ENCODE measurements at places on chromosomes 7 and 10.

GRCh38 chr7:158375034-158375433, 212.6 kb downstream of the PTPRN2 start:
- no peak for DNase-seq

- DNase-seq, result no peak
Measured at GRCh38 chr7:94605031-94605430, 50.9 kb downstream of the SGCE start.

- DNase-seq, result no peak
Measured at GRCh38 chr7:39958038-39958437, 8.0 kb downstream of the CDK13 start.

- DNase-seq, result no peak
Measured at GRCh38 chr10:60816628-60817397, 38.5 kb downstream of the CDK1 start.

DNA sequence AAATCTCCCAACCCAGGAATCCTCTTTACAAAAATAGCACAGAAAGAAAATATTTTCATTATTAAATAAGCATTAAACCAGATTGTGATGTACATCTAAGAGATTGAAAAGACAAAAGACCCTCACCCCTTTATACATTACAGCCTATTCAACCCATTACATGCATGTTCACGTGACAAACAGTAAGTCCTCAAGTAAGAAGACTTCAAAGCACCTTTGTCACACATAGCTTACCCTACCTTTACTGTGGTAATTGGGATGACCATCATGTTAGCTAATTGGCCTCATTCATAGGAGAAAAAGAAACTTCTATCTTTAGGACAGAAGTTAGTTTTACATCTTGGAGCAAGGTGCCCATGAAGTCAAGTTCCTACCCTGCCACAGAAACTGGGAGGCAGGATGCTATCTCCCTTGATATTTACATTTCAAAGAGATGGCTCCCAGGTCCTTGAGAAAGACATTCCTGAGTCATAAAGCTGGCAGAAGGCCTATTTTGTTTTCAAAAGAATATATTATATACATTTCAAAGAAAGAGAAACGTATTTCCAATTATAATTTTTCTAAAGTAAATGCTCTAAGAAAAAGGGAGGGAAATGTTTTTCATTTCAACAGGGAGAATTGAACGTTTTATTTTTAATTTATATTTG, 48.1 kb downstream of the GNAI1 start:
- DNase-seq, result no peak

GRCh38 chr7:26385240-26385639, 93.6 kb downstream of the SNX10 start:
- no peak for DNase-seq

GRCh38 chr7:99837649-99838361, 10.0 kb downstream of the CYP3A43 start:
- no peak for DNase-seq

GRCh38 chr7:37973915-37974314, 53.5 kb downstream of the EPDR1 start:
- DNase-seq, result no peak

DNA sequence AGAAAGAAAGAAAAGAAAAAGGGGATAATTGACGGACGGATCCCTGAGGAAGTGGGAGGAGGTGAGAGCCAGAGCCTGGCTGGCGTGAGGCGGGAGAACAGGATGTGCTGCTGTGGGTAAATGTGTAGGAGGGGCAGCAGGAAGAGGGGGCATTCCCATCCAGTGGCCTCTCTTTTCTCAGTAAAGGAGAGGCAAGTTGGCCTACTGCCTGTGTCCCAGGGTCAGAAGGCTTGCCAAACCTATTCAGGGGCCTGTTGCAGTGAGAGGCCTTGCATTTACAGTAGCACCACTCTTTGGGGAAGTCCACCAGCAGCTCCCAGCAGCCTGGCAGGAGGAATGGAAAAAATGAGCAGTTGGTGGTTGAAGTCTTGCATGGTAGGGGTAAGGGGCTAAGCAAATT, 26.6 kb upstream of the ASCC1 start:
- DNase-seq, result no peak

GRCh38 chr7:122600042-122600441, 98.9 kb downstream of the RNF133 start:
- DNase-seq, result no peak

GRCh38 chr10:89861584-89862301, 160.4 kb downstream of the KIF20B start:
- DNase-seq, result no peak

- DNase-seq, result no peak
Measured at GRCh38 chr7:118152149-118152548, 31.8 kb upstream of the LSM8 start.

DNA sequence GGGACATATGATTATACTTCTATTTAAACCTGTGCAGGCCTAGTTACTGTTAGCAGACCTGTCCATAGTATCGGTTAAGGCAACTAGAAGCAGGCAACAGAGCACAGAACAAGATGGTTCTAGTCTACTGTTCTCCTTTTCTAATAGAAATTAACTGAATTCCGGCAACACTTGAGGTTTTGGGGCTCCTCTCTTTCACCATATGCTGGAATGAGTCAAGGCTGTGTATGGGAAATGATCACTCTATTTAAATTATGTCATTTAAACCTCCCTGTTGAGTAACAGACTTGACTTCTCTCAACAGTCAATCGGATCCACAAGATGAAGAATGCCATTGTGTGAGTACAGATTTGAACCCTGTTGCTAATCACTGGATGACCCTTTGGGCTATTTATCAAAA, 6.2 kb upstream of the OTUD1 start:
- no peak for DNase-seq

DNA sequence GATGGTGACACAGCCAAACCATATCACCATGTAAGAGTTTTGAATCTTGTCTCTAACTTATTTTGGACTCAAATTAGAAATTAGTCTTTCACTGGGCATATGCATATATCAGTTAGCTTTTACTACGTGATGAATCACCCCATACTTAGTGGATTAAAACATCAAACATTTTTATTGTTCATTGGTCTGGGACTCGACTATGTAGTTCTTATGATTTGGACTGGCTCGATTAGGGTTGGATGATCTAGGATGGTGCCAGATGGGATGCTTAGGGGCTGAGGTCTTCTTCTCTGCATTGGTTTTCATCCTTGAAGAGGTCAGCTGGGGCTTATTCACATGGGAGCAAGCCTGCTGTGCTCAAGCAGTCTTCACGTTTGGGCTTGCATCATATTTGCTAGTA, 264.9 kb downstream of the EXOC4 start:
- no peak for DNase-seq

- no peak for DNase-seq
Measured at GRCh38 chr7:67711706-67712105, 715.1 kb downstream of the TYW1 start.

DNA sequence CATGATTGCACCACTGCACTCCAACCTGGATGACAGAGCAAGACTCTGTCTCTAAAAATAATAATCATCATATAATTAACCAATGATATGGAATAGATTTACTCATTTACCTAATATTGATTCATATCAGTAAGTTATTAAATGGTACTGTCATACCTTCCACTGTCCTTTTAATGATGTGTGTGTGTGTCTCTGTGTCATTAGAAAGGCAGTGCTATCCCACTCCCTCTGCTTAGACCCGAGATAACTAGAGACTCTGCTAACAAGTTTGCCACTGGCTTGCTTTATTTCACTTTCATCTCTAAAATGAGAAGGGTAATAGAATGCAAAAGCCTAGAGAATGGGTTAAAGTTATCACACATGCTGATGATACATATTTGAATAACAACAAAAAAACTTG, 21.1 kb downstream of the MCM10 start:
- DNase-seq, result no peak

GRCh38 chr7:40095695-40096327, 38.6 kb downstream of the MPLKIP start:
- DNase-seq, result no peak

DNA sequence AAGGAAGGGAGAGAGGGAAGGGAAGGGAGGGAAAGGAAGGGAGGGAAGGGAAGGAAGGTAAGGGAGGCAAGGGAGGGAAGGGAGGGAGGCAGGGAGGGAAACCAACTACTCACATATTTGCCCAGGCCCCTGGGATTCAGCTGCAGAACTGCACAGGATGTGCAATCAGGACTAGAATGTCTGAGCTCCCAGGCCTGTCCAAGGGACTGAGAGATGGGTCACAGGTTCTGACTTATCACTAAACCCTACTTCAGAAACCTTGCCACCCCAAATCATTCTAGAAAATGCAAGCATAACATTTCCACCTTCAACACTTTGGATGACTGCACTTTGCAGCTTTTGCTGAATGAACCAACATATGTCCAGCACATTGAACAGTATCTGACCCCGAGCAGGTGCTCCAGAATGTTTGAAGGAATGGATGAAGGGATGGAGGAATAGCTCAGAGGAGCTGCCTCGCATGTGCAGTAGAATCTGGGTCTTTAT, 245.3 kb downstream of the KCNMA1 start:
- no peak for DNase-seq

DNA sequence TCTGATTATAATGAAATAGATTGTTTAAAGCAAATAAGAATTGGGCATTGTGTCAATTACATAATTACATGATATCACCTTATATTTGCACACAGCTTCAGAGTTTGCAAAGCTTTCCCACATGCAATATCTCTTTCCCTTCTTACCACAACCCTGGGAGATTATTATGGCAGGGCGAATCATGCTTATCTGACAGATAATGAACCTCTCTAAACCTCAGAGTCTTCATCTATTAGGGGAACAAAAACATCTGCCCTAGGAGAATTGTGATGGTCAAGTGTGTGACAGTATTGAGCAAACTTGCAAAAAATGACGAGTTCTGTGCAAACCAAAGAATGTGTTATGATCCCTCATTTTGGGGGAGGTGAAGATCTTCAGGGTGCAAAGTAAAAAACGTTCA, 90.0 kb downstream of the MYOF start:
- DNase-seq, result no peak

DNA sequence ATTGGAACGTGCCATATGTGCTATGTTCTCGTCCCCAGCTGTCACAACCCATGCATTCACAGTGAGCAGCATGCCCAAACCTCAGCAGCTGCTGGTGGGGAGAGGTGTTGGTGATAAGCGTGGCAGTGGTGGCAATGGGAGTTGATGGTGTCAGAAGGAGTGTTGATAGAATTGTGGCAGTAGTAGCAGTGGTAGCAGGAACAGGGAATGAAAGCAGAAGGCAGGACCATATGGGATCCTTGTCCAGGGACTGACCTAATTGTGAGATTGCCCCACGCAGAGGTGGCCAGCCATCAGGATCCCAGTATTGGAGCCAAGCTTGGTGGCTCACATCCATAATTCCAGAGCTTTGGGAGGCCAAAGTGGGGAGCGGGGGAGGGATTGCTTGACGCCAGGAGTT, 276.3 kb downstream of the GALNT17 start:
- no peak for DNase-seq

- DNase-seq, result no peak
Measured at GRCh38 chr10:103724771-103725170, 130.6 kb downstream of the SH3PXD2A start.

DNA sequence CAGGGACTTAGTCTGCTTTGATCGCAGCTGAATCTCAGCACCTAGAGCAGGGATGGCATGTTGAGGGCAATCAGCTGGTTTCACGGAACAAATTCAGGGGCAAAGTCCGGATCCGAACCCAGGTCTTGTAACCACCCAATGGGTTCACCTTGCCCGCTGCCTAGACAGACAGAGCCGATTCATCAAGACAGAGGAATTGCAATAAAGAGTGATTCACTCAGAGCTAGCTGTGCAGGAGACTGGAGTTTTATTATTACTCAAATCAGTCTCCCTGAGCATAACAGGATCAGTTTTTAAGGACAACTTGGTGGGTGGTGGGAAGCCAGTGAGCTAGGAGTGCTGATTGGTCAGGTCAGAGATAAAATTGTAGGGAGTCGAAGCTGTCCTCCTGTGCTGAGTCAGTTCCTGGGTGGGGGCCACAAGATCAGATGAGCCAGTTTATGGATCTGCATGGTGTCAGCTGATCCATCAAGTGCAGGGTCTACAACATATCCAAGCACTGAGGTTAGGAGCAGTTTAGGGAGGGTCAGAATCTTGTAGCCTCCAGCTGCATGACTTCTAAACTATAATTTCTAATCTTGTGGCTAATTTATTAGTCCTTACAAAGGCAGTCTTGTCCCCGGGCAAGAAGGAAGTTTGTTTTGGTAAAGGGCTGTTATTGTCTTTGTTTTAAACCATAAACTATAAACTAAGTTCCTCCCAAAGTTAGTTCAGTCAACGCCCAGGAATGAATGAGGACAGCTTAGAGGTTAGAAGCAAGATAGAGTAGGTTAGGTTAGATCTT, 43.5 kb upstream of the CHST3 start:
- DNase-seq, result no peak

GRCh38 chr10:78215645-78216044, 182.0 kb downstream of the RPS24 start:
- DNase-seq, result no peak

- DNase-seq, result no peak
Measured at GRCh38 chr7:22702516-22702915, 24.5 kb upstream of the IL6 start.

DNA sequence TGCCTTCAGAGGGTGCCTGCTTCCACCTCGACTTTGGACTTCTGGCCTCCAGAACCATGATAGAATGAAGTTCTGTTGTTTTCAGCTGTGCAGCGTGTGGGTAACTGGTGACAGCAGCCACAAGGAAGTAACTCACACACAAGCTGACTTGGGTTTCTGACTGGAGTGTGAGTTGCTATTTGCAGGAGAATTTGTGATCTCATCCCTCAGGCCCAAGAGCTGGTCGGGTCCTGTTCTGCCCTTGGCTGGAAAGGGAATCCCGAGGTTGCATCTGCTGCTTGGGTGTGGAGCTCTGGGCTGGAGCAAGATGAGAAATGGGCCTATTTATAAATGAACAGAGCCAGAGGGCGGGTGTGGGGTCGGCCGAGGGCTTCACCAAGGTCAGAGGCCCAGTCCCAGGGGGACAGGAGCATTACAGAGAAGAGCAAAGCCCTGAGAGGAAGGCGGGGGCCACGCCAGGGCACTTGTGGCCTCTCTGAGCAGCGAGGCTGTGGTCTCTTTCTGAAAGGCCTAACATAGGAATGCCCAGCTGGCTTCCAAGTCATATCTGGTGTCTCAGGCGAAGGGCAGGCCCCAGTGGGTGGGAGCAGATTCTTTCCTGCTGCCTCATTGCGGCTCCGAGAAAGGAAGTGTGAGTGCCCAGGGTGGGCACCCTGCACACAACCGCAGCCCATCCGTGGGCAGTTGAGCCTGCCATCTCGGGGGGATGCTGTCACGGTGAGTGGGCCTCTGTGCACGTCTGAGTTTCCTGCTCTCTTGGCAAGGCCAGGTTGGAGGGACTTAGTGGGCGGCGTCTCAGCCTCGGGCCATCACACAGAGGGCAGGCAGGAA, 26.5 kb upstream of the C10orf71 start:
- no peak for DNase-seq

Measured in stimulated activated CD8-positive, alpha-beta memory T cell treated with anti-CD3 and anti-CD28 coated beads, Interleukin-4, amount 100 ng/mL, for 1 hour (primary cell).